ENCODE measurements at places on chromosomes 6 and 20.

DNA sequence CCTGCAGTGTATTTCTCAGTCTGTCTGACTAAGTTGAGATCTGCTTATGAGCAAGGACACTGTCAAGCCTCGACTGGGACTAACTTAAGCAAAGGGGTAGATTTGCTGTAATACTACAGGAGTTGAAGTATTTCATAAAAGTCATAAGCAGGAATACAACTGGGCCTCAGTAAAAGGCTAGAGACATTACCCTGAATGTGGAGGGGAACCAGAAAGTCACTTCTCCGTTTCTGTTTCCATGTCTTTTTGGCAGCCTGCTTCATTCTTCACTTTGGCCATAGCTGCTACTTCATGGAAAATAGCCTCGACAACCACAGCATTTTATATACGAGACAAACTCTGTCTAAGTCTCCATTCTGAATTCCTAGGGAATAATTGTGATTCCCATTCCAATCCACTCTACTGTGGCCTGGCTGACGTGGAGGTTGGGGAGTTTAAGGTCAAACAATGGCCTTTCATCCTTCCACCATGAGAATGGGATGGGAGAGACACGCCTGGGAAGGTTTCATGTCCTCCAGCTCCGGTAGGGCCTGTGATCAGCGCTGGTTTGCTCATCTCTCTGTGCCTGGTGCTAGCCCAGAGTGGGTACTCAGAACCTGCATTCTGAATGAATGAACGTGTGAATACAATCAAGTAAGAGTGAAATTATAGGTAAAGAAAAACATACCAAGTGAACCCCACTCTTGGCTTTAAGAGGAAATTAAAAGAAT is 37.1 kb upstream of the DUSP22 start:
- no peak for DNase-seq

DNA sequence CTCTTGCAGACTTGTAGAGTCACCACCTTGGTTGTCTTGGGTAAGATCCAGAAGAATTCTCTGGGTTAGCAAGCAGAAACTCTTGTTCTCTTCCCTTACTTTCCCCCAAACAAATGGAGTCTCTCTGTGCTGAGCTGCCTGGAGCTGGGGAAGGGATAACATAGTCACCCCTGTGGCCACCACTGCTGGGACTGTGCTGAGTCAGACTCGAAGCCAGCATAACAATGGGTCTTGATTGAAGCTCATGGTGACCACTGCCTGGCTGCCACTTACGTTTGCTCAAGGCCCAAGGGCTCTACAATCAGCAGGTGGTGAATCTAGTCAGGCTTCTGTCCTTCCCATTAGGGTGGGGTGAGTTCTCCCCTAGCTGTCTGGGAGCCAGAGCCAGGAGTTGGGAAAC is 15.4 kb upstream of the ERVFRD-1 start:
- no peak for DNase-seq

GRCh38 chr20:17525650-17526049 is 5.5 kb downstream of the BFSP1 start:
- no peak for DNase-seq

DNA sequence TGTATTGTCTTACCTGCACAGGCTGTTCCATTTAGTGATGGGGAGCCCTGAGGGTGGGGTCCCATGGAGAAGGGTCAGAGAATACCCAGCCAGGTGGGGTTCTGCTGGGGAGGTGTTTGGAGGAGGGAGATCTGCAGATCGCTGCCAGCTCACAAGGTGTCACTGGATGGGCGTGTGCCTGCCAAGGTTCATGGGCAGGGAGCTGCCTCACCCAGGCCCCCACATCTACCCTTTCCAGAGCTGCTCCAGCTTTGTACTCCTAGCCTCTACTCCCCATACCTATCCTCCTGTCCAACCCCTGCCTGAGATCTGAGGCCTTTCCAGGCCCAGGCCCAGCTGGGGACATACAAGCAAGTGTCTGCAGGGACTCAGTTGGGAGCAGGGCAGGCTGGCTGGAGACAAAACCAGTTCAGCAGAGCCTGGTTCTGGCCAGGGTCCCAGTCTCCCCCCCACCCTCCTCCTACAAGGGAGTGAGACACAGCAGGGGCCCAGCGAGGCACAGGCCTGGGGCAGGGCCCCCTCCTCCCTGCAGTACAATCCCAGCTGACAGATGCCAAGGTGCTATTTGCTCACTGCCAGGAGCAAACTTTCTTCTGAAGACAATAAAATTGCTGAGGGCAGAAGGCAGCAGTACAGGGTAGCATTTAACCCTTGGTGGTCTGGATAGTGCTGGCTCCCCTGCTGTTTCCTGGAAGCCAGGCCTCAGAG is 19.7 kb downstream of the SPDEF start:
- no peak for DNase-seq

GRCh38 chr6:15586503-15586902 is 76.3 kb downstream of the DTNBP1 start:
- peak; percentile 36 for DNase-seq

DNA sequence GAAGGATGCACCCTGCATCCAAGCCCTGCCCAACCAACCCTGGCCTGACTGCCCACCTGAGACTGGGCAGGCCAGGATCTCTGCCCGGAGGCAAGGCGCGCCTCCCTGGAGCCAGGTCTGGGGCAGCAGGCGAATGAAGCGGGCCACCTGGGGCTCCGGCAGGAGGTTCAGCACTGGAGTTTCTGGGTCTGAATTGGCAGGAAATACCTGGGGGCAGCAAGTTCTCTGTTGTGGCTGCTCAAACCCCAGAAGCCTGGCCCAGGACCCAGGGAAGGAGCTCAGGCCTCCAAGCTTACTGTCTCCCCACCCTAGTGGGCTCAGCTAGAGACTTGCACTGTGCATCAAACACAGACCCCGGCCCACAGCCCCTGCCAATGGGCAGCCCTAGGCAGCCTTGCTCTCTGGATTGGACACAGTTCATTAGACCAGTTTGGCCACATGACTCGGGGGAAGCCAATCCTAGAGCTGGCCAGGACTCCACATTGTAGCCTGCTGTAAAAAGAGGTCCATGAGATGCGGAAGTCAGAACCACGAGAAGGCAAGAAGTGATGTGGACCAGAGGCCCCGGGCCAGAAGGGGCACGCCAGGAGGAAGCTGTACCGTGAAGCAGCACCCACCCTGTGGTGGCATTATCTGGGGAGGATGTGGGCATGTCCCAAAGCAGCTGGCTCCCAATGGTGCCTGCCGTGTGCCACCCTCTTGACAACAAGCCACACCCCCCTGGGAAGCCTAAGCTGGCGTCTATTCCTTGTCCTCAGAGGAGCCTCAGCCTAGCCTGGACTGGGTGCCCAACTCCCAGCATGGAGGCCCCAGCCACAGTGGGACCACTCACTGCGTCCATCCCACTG is 3.1 kb downstream of the CPXM1 start:
- no peak for DNase-seq

- no peak for DNase-seq
Measured at GRCh38 chr6:75115481-75115880, 90.4 kb downstream of the COL12A1 start.

GRCh38 chr6:42017021-42017643 is 33.2 kb upstream of the TAF8 start:
- DNase-seq: no peak

DNA sequence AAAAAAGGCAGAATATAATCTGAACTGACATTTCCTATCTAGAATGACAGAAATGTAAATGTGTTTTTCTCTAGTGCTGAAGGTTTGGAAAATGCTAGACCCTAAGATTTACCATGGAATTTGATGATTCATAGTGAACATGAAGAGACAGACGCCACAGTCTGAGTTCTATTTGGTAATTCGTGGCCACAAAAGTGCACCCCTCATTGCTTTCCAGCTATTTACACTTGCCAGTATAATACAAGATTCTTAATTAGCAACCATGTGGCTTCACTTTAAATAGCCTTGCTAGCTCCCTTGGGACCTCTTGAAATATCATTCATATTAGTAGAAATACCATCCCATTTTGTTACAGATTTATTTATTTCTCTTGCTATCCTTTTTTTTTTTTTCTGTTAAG is 636.8 kb downstream of the PRKN start:
- peak; percentile 56 for DNase-seq

GRCh38 chr6:2186516-2186915 is 58.9 kb downstream of the GMDS start:
- DNase-seq: no peak

GRCh38 chr20:51022227-51022802 is 592 bp downstream of the KCNG1 start:
- DNase-seq: no peak

- no peak for DNase-seq
Measured at GRCh38 chr6:142482974-142483373, 181.2 kb downstream of the ADGRG6 start.

DNA sequence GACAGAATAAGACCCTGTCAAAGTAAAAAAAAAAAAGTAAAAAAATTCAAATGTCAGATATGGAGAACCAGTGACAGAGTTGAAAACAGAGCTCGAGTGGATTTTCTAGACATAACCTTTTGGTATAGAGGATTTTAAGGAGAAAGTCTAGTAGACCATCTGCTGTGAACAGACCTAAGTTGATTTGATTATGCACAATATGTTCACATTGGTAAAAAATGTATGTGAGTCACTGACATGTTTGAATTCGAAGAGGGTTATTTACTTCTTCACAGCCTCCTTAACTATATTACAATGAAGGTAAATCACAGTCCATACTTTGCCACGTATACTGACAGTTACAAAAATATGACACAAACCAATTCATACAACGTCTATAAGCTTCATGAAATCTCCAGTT is 7.4 kb downstream of the TINAG start:
- DNase-seq: peak; percentile 63

DNA sequence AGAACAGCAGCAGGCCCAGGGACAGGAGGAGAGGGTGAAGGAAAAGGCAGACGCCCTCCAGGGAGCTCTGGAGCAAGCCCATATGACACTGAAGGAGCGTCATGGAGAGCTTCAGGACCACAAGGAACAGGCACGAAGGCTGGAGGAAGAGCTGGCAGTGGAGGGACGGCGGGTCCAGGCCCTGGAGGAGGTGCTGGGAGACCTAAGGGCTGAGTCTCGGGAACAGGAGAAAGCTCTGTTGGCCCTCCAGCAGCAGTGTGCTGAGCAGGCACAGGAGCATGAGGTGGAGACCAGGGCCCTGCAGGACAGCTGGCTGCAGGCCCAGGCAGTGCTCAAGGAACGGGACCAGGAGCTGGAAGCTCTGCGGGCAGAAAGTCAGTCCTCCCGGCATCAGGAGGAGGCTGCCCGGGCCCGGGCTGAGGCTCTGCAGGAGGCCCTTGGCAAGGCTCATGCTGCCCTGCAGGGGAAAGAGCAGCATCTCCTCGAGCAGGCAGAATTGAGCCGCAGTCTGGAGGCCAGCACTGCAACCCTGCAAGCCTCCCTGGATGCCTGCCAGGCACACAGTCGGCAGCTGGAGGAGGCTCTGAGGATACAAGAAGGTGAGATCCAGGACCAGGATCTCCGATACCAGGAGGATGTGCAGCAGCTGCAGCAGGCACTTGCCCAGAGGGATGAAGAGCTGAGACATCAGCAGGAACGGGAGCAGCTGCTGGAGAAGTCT is 25.5 kb downstream of the C20orf173 start:
- DNase-seq: no peak

DNA sequence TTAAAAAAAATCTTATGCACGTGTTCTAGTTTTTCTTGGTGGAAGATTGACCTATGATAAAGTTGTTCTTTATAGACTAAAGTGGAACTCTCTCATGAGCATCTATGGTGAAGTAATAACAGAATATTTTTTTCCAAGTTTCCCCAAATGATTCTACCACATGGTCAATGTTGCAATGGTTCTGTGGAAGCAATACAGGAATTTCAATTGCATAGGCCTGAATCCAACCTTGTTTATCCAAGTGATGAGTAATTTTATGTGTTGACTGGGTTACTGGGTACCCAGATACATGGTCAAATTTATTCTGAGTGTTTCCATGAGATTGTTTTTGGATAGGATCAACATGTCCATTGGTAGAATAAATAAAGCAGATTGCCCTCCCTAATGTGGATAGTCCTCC is 581.5 kb downstream of the MMUT start:
- DNase-seq: no peak

- DNase-seq: peak; percentile 46
Measured at GRCh38 chr6:41066867-41067304, 5.3 kb downstream of the OARD1 start.

DNA sequence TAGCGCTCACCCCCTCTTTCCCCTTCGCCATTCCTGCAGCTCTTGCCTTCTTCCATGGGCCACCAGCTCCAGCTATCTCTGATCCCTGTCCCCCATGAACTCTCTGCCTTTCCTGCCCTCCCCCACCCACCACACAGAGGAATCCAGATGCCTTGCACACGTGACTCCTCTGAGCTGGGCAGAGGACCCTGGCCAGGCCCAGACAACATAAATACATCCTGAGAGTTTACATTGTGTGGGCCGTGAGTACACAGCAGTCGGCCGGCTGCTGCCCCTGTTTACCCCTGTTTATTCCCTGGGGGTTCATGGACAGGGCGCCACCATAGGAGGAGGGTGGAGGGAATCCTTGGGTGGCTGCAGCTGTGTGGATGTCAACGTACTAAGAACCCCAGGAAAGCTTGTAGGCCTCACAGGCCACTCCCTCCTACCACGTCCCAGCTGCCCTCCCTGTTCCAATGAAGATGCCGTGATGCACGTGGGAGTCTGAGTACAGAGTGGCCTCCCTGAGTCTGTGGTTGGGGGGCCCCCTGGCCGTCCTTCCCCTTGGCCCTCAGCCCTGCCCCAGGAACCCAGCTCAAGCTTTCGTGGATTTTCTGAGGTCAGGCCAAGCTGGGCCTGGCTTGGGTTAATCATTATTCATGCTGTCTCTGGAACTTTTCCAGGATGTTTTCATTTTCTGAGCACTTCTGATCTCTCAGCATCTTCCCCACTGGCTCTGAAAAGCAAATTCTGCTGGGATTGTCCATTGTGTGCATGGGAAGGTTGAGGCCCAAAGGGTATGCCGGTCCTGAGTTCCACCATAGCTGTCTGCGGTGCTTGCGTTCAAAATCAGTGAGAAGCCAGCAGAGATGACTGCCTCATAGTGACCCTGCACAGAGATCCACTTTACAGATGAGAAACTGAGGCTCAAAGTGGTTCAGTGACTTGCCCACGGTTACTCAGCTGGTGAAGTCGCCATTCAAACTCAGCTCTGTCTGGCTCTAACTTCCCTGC is 136.3 kb downstream of the MRPL14 start:
- peak; percentile 5 for DNase-seq

GRCh38 chr6:83868639-83869038 is 9.2 kb downstream of the CYB5R4 start:
- DNase-seq: no peak

DNA sequence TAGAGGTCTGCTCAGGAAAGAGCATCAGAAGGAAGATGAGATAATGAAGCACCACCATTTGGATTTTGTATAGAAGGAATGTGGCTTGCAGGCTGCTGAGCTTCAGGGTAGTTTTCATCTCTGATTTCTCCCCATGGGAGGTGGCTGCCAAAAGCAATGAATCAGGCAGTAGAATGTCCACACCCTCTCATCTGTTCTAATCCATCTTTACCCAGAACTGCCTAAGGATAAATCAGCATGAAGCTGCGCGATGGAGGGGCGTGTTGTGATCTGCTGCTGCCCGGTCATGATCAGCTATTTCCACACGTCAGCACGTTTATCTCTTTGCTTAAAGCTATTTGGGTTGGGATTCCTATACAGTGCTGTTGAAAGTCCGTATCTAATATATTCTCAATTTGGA is 295.4 kb downstream of the FOXA2 start:
- DNase-seq: no peak

DNA sequence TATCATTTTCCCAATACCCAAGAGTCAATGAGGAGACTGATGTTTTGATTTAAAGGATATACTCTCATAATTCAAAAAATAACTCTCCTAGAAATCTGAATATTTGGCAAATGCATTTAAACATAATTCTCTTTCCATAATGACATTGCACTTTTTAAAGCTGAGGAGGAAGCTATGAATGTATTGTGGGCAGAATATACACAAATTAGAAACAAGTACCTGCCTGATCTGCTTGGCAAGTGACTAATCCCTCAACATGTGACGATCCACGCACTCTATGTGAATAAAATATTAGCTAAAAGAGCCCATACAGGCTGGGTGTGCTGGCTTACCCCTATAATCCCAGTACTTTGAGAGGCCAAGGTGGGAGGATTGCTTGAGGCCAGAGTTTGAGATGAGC is 88.3 kb upstream of the CCDC28A start:
- peak; percentile 57 for DNase-seq
